Urinary bladder (tissue), 4 donors: ENCODE measurements at places on chromosomes 2 and 18. TPM values are rescaled to one million over a fixed set of nuclear protein-coding genes. Genes with fewer than 3 reads are reported as not detected.

The EFHD1 gene
- polyA plus RNA-seq: 22.1 TPM

The IL1RL2 gene
- polyA plus RNA-seq: 0.33 TPM

DNA sequence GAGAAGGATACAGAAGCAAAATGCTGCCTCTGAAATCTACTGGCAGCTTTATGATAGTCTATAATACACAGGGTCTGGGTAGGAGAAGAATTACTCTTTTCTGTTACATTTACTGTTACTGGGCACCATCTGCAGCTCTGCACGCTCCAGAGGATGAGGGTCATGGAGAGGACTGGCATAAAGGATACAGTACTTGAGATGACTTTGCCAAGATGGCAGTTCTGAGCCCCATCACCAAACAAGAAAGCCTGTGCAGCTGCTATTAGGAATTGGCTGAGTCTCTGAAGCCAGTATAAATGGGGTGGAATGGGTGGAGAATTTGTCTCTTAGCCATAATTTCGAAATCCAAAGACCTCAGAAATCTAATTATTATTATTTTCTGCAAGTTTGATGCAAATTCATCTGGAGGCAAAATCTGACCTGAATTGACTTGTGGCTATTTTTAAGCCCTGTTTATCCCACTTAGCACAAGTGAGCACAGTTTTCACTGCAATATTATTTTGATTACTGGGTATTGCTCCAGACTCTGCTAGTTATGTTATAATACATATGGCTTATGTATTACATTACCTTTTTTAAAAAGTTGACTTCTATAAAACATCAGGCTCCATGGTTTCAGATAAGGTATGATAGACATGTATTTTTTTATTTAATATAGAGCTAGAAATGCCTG lies 579.5 kb downstream of the MBD2 start:
- DNase-seq: no peak

- no peak for DNase-seq
Measured at GRCh38 chr2:14952400-14952963, 320.0 kb downstream of the LRATD1 start.

DNA sequence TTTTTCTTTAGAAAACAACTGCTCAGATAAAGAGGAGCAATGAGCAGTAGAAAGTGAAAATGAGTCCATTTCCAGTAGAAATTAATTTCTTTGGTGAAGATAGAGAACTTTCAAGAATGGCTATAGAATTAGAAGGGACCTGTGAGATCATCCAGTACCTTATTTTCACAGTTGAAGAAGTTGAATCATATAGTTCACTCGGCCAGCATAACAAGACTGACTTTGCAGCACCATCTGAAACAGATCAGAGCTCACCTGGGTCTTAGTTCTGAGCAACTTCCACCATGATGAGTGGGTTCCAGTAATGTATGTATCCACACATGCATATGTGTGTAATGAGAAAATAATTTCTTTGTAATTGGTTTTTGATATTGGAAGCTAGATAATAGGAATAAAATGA lies 58.6 kb downstream of the CERS6 start:
- no peak for DNase-seq

DNA sequence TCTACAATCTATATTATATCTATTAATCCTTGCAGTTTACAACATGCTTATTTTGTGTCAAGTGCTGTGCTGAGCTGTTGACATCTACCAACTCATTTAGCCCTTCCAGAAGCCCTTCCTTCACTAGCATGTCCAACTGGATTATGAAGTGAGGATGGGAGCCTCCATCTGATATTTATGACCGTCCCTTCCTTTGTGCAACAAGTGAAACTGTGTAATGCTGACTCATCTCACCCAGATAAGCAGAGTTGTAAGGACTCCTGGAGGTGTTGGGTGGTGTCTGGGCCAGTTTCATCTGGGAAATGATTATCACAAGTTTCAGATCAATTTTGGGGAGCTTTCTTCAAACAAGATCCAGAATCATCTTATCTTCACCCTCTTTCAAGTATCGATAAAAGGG lies 156.6 kb upstream of the ETAA1 start:
- no peak for DNase-seq

The VPS54 gene
- polyA plus RNA-seq: 14.0 TPM

DNA sequence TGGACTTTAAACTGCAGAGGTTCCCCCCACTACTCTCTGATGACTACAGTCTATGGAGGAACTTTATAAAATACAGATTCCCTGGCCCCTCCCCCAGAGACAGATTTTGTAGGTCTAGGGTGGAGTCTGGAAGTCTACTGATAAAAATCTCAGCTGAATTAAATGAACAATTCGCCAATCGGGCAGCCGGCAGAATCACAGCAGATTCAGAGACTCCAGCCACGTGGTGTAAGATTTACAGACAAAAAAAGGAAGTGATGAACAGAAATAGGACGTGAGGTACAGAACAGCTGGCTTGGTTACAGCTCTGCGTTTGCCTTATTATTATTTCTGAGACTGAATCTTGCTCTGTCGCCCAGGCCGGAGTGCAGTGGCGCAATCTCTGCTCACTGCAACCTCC lies 21.4 kb upstream of the MTA3 start:
- no peak for DNase-seq

DNA sequence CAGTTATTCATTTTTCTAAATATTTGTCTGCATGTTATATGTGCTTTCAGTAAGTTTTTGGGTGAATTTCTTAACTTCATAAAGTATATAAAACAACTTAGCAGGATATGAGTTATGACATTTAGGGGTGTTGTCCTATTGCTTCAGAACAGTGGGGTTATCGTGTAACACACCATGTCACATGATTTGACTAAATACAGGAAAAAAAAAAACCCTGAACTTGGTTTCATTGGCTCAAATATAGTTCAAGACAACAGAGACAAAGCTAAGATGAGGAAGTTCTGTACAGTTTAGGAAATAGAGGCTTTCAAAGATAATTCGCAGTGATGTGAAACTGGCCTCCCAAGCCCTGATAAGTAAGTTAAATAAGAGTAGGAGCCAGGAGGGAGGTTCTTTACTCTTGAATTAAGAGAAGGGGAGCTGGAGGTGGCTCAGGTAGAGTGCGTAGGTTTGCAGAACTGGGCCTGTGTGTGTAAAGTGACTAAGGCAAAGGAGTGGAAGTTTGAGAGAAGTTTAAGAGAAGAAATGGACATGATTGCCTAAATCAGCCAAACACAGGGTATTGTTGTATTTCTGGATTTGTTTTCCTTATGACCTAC lies 53.9 kb downstream of the LIMS1 start:
- DNase-seq: no peak

The CD8B gene
- polyA plus RNA-seq: 0.82 TPM

The ITGB6 gene
- polyA plus RNA-seq: 4.6 TPM

DNA sequence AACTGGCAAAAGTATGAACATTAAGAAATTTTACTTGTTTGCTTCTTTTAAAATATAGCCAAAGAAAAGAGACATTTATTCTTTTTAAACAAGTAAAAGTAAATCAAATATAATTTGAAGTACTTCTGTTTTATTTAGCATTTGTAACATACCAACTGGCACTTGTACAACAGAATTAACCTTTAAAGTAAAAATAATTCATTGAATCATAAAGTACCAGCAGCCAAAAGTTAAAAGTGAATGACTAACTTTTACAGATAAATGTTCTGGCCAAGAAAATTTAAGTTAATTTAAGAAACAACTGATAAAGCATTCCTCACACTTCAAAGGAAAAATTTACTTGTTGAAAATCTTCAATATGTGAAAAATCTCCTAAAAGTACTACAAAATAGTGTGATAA lies 23.8 kb downstream of the RTTN start:
- DNase-seq: no peak

DNA sequence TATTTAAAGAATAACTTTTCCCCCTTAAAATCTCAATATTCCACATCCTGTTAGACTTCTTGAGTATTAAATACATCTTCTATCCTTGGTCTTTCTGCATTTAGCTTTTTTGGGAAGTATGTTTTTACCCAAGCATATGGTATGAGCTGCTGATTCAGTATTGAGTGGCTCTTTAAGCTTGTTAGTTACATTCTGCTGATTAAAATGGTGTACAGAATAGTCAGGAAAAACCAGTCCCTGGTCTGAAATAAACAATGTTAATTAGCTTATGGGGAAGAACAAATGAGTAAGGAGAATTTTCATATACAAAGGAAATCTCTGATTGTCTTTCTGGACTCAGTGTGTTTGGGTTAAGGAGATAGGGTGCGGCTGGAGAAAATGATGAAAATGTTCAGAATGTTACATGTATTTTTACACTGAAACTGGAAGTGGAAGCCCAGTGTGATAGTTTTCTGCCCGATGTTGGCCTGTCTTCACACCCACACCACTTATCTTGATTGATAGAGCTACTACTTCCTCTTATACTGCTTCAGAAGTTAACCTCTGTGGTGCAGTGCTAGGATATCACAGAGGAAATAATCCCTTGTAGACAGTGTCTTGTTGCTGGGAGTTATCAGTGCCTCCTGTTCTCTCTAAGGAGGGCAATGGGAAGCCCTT lies 84.0 kb downstream of the MSH2 start:
- no peak for DNase-seq

DNA sequence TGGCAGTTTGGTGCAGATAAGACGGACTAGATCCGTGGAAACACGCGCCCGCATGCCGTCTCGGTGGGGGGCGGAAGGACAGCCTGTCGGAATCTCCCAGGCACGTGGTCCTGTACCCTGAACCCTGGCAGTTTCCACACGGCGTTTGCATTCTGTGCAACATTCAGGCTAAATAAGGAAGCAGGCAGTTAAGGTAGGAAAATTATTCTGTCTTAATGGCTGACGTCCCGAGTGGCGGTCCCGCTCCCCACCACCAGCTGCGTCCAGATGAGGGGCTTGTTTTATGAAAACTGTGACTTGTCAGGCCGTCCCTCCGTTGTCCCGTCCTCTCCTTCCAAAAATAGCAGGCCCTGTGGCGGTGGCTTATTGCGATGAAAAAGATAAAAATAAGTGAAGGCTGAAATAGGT lies 120.2 kb downstream of the NFATC1 start:
- no peak for DNase-seq

DNA sequence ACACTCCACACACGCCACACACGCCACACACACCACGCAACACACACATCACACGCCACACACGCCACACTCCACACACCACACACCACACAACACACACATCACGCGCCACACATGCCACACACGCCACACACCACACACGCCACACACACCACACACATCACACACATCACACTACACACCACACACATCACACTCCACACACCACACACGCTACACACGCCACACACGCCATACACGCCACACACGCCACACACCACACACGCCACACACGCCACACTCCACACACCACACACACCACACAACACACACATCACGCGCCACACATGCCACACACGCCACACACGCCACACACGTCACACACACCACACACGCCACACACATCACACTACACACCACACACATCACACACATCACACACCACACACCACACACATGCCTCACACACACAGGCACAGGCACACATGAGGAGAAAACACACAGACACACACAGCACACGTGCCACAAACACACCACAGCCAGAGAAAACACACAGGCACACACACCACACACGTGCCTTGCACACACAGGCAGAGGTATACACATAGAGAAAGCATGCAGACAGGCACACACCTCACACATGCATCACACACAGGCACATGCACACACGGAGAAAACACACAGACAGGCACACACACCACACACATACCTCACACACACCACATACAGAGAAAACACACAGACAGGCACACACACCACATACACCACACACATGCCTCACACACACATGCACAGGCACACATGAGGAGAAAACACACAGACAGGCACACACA lies 241.5 kb upstream of the MYT1L start:
- DNase-seq: no peak

- DNase-seq: no peak
Measured at GRCh38 chr18:75362435-75362834, 65.1 kb downstream of the SMIM21 start.

DNA sequence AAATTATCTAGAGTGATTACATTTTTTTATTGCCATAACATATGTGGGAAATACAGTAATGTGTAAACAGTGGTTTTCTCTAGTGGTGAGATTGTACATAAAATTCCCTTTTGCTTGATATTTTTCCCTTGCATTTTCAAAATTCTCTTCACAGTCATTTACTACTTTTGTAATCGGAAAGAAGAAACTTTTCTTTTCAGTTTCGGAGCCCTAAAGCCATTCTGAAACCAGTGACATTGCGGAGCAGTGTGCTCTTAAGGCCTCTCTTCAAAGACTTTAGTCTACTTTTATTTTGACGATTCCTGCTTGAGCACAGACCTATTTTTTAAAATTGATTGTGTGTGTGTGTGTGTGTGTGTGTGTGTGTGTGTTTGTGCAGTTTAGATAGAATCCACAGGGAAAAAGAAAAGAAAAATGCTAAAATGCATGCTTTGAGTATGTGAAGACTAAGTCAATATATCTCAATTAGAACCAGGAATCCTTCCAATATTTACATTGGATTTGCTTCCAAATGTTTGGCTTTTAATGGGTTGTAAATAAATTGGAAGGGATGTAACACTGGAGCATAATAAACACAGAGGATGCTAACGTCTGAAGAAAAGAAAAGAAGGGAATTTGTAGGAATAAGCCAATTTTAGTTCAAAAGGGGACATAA lies 357.4 kb downstream of the RND3 start:
- DNase-seq: no peak

DNA sequence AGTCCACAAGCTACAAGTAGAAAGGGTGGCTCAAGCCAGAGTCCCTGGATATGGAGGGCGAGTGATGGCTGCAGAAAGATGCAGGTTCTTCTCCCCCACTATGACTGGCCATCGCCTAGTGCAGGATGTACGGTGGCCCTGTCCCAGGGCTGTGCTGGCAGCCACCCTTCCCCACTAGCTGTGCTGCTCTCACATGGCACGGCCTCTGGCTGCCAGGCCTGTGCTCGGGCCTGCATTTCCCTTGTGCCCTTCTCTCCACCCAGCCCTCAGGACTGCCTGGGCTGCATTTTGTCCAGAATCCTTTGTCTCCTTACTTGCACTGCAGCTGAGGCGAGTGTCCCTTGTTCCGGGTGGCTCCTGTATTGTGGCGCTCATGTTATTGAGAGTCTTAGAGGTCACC lies 1.6 kb upstream of the RAMP1 start:
- no peak for DNase-seq

- DNase-seq: no peak
Measured at GRCh38 chr2:195382186-195382585, 274.8 kb upstream of the SLC39A10 start.
